ENCODE measurements at places on chromosomes 7 and 10.

DNA sequence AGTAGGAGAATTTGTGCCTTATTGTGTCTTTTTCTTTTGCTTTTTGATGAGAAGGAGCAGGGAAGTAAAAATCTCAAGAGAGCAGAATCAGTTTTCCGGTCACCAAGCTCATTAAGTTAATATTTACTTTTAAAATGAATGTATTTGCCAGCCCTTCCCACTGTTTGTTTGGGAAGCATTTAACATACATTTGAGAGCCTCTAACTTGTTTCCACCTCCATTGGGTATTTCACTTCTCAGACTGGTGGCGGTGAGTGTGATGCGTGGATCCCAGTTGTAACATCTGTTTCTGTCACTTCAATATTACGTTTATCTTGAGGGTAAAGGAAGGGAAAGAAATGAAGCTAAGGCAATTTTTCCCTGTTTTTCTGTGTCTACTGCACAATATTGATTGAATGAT, 22.8 kb downstream of the CDK14 start:
- no peak for DNase-seq

DNA sequence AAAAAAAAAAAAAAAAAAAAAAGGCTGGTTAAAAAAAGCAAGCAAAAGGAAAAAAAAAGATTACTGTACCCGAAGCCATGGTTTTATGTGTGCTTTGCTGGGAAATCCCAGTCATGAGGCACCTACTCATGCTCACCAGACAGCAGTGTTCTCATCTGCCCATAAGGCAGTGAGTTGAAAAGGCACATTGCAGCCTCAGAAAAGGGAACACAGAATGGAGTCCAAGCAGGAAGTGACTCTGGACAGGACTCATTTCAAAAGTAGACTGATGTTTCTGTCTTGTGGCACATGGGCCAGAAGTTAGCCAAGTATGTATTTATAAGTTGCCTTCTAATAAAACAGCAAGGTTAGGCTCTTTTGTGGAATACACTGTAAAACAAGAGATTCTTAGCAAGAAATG, 40.2 kb downstream of the PDSS1 start:
- DNase-seq = no peak

DNA sequence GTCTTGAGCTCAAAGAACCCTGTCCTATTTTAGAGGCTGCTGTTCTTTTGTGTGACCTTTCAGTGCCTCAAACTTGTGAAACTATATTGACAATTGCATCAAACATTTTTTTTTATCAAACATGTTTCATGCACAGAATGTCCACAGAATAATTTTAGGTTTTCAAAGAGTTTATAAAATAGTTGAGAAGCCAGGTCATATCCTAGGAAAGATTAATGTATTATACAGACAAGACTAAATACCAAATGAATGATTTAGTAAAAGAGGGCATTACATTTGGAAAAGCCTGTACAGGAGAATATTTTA, 67.0 kb downstream of the CDK6 start:
- DNase-seq = no peak

GRCh38 chr7:108239501-108240225, 109.5 kb upstream of the LAMB4 start:
- peak; percentile 64 for DNase-seq

GRCh38 chr10:121413951-121414350, 184.3 kb downstream of the FGFR2 start:
- DNase-seq = no peak

GRCh38 chr10:121811386-121811785, 116.4 kb downstream of the ATE1 start:
- no peak for DNase-seq

DNA sequence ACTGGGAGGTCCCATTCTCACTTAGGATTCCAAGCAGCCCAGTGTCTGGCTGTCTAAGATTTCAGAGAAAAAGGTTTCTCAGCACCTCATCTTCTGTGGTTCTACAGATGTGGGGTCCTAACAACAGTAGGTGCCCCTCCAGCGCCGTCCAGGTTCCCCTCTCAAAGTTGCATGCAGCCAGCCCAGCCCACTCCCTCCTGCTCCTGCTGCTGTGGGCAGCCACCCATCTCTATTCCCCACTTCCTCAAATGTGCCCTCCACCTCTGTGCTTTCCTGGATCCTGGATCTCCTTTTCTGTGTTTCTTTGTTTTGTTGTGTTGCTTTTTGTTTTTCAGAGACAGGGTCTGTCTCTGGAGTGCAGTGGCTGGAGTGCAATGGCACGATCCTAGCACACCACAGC, 13.3 kb upstream of the SLC18A3 start:
- DNase-seq = no peak

- no peak for DNase-seq
Observed at GRCh38 chr7:9124320-9124719, 690.9 kb downstream of the NXPH1 start.

DNA sequence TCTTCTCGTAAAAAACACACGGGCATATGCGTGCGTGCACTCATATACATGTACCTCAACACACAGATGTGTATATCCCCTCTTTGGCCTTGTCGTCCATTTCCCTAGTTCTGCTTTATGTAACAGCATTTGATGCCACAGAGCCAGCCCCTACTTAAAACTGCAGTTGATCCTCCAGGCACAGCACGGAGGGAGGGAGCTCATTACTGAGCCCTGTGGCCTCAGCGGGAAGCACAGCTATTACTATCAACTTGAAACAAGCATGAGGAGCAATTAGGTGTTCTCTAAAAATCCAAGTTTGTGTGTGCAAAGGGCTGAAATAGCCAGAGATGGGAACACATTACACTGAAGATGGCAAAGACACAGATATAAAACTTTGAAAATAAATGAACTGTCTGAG, 580.9 kb downstream of the GLRX3 start:
- no peak for DNase-seq

- DNase-seq = peak; percentile 72
Observed at GRCh38 chr7:130071701-130072622, 1.6 kb downstream of the KLHDC10 start.

- DNase-seq = no peak
Observed at GRCh38 chr10:42753507-42754154, 29.0 kb upstream of the BMS1 start.

- DNase-seq = no peak
Observed at GRCh38 chr7:5831196-5831595, 49.4 kb upstream of the OCM start.

DNA sequence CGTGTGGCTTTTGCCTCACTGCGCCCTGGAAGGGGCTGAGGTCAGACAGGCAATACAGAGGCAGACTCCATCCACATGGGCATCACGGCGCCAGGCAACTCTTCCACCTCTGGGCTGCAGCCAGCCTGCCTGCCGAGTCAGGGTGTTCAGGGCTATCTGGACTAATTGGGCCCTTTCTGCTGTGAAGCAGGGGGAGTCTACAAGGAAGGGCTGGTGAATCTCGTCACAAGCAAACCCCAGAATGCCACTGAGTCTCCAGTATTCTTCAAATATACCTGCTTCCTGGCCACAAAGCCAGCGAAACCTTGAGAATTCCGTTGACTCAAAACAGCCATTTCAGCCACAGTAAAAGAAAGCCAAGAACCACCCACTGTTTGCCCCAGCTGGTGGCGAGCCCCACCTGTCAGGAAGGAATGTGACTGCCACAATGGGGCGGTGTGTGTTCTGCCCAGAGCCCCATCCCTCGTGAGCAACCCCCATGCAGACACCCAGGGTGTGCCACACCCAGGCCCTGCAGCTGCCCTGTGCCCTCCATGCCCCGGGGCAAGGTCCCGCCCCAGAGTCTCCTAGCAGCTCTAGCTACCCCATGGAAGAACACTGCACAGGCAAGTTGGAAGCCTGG, 117.3 kb downstream of the FAM53B start:
- DNase-seq = no peak

GRCh38 chr7:42104231-42104630, 132.8 kb downstream of the GLI3 start:
- DNase-seq = no peak

- no peak for DNase-seq
Observed at GRCh38 chr7:45888185-45888992, at the start of gene IGFBP1. Gene IGFBP1 (plus strand): TSS chr7:45888488. CDS start chr7:45888653, 165 bp downstream.

DNA sequence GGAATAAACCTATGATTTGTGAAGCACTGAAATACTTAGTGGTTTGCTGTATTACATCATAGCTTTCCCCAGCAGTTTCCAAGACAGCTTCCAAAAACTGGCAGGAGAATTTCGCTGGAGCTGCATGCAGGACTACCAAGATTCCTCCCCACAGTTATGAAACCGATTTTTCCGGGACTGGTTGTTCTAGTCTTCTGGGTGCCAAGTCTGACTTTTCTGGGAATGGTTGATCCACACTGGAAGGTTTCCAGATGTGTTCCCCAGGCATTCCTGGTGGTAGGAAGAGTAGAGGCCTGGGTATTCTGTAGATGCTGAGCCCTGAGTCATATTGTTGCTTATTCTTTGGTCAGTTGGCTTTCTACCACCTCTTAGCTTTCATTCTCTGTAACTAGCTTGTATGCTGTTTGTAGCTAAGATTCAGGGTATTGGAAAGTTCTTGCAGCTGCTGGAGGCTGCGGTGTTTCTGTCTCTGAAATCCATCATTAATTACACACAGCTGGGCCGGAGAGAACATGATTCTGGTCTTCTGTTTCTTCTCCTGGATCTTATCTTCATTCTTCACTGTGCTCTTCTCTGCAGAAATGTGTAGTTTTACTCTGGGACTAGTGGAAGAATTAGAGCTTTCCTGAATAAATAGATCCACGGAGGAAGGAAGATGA, 6.3 kb downstream of the ABCC2 start:
- no peak for DNase-seq

GRCh38 chr10:52768001-52768532, 4.5 kb downstream of the MBL2 start:
- DNase-seq = no peak

Measured in NCI-H1436 (cell line).